ENCODE measurements at places on chromosomes 2 and 18.

- no peak for DNase-seq
Observed at GRCh38 chr2:118835746-118836410, 11.6 kb downstream of the EN1 start.

- no peak for DNase-seq
Observed at GRCh38 chr2:20378891-20379519, 28.4 kb upstream of the PUM2 start.

DNA sequence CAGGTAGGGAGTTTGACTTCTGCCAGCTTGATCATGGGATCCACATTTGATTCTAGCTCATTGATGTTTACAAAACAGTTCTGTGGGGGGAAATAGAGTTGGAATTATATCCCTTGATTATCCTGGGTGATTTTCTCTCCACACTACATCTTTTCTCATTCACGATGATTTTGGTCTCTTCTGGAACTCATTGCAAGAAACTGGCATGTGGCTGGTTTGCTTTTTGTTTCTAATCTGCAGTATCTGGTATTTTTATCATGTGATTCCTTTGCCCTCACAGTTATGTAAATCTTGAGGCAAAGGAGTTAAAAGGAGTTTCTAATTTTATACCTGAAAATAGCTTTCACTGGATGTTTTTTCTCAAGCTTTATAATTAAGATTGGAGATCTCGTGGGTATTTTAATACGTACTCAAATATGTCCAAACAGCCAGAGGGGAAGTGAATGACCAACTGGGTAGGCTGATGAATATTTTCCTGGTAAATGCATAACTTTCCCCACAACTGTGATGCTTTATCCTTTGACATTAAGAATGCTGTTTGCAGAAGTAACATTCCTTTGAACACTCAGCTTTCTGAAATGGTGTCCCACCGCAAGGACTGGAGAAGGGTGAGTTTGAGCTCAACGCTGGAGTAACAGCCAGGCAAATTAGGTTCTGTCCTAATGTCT lies 502.9 kb upstream of the ZEB2 start:
- DNase-seq: no peak

DNA sequence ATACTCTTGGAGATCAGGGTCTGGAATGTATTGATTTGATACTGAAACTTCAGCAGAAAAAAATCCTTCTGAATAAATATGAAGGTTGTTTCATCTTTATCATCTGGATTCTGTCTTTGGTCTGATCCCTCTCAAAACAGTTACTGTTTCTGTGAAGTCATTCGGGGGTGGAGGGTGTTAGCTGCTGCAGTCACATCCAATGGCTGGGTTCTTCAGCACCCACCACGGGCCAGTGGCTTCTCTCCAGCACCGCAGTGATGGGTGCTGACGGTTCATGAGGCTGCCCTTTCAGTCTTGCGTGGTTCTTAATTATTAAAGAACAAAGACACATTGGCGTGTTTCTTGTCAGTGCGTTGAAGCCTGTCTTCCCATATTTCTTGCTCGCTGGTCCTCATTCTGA lies 148.0 kb downstream of the LDLRAD4 start:
- no peak for DNase-seq

DNA sequence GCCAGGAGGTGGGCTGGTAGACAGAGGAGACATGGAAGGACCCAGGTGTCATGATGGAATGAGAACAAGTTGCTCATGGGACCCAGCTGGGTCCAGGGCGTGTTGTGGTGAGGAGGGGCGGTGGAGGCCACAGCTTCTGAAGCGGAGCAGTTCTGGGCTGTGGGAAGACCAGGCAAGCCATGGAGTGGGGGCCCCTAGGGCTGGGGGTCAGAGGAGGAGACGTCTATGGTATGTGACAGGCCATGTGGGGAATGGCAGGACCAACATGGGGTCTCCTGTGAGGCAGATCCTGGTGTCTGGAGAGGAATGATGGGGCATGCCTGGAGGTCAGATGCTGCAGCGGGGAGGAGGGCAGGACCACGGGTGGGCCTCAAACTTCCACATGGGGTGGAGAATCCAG lies 16.9 kb downstream of the MYO7B start:
- no peak for DNase-seq

- no peak for DNase-seq
Observed at GRCh38 chr2:111117598-111118480, 2.9 kb upstream of the BCL2L11 start.

- DNase-seq: no peak
Observed at GRCh38 chr2:25340181-25340921, 1.4 kb downstream of the DNMT3A start.

DNA sequence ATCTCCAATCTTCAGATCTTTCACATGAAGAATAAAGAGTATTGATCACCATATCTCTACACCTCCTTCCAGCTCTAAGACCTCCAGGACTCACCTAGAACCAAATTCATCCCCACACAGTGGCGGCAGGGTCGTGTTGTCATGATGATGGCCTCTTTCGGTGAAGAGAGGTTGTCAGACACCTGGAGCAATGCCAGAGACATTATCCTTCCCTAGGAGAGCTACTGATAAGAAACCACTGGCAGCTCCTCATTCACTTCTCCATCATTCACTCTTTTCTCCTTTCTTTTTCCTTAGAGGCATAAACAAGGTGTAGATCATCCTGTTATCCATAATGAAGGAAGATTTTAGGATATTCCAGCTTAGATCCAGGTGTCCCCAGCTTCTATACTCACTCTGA lies 197.9 kb upstream of the TNP1 start:
- DNase-seq: no peak

GRCh38 chr2:28842042-28842441 lies 28.1 kb downstream of the TRMT61B start:
- no peak for DNase-seq

- DNase-seq: no peak
Observed at GRCh38 chr2:98484652-98485452, 40.2 kb downstream of the INPP4A start.

- DNase-seq: no peak
Observed at GRCh38 chr2:147408357-147408756, 436.5 kb upstream of the ACVR2A start.

- DNase-seq: no peak
Observed at GRCh38 chr2:223978451-223978850, 21.2 kb downstream of the MRPL44 start.

DNA sequence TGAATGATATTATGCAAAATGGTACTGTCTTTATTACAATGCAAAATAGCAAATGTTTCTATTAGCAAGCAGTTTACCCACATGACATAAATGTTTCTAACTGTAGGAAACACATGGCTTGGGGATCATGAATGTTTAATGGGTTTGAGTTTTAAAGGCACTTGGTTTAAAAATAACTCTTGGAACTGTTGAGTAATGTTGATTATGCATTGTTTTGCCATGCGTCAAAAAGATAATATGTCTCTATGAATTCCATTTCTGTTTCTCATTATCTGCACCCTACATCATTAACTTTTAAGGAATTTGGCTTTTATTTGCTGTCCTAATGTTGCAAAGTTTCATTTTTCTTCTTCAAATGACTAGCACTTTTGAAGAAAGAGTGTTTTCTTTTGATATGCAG lies 1355.5 kb downstream of the SUCLG1 start:
- DNase-seq: no peak

GRCh38 chr2:234626566-234627130 lies 129.8 kb upstream of the ARL4C start:
- DNase-seq: no peak

DNA sequence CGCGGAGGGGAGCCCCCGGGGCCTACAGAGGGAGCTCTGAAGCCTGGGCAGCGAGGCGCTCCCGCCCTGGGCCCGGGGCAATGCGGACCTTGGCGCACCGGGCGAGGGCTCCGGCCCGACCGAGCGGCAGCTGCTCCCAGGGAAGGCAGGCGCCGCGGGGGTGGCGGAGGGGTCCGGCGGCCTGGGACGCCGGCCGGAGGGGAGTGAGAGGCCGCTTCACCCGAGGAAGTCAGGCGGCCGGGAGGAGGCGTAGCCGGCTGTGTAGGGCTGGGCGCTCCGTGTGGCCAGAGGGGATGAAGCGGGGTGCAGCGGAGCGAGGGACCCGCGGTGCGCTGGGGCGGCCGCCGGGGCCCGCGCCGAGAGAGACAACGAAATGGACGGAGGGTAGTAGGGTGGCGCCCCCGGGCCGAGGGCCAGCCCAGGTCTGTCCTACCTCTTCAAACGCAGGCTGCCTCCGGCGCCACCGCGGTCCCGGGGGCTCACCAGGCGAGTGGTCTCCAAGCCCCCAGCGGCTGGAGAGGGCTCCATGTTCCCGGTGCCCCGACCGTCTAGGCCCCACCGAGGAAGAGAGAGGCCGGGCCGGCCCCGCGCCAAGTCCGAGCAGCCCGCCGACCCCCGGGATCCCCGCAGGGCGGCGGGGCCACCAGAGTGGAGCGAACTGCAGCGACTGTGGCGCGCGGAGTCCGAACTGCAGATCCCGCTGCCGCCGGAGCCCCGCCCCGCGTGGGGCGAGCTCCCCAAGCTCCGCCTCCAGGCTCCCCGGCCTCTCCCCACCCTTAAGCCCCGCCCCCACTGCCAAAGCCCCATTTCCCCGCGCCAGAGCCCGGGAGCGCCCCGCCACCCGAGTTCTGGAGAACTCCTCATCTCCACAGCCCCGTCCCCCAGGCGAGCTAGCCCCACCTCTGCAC lies at the start of gene SLC30A3:
SLC30A3 (minus strand) TSS at position 669 of the 908 bp plus-strand sequence; CDS start at position 528, 141 bp downstream.
- DNase-seq: no peak

DNA sequence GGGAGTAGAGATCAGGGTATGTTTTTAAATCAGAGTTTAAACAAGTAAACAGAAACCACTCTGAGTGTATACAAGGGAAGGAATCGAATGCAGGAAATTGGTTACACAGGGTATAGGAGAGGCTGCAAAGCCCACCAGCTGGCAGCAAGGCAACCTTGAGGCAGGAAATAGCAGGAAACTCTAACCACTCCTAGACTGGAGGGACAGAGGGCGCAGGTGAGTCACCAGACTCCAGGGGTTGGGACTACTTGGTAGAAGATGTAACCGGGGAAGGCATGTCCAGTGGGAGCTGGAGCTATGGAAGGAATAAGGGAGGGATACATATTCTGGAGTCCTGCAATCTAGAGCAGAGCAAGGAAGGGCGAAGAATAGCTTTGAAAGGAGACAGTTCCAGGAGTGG lies 152.3 kb downstream of the MEIS1 start:
- no peak for DNase-seq

DNA sequence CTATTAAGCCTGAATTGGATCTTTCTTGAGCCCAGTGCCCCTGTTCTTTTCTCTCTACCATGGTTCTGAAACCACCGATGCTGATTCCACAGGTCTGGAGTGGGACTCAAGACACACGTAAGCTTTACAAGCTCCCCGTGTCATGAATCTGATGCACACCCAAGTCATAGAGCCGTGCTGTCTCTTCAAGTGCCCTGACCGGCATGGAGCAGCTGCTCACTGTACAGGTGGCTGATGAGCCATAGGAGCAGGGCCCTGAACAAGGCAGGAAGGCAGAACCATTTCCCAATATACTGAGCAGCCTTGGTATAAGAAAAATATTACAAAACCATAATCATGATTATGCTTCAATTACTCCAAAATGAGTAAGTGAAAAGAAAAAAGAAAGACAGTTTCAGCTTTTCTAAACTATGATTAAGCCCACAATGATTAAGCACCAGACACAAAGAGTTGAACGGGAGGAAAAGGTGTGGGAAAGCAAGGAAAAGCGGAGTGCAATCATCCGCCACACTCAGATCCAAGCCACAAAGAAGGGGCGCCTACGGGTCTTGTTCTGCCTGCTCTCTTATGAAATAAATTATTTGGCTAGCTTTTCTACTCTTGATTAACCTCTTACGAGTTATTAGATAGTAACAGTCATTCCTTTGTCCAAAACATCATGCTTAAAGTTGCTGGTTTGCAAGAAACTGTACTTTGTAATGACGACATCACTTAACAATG lies 41.7 kb downstream of the NOL10 start:
- DNase-seq: no peak

DNA sequence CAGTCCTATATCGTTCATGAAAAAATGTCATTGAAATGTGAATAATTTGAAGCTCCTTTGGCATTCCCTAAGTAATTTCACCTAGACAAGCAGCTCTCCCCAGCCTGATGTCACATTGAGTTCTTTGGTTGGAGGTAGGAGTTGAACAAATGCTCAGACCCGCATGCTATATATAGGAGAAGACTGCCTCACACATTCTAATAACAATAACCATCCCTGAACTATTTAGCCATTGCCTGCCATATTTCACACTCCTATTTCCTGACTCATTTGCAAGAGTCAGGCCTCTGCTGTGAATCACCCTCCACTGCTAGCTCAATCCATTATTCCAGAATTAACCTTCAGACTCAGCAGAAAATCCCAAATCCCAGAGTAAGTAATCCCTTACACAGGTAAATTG lies 256.6 kb upstream of the ACVR2A start:
- DNase-seq: no peak

DNA sequence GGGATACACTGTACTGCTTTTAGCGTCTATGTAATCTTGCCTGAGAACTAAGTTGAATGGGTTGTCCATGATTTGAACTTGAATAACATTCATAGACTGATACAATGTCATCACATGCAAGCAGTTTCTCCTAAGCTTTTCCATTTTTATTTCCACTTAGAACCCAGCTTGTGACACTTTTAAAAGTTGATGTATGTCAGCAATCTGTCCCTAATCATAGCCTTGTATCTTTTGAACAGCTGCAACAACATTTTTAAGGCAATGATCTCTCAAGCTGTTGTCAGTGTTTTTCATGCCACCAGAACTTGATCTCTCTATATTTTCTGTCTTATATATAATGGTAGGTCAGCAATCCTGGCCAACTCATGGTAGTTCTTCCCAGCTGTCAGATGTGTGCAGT lies 185.0 kb downstream of the DOK6 start:
- DNase-seq: no peak

DNA sequence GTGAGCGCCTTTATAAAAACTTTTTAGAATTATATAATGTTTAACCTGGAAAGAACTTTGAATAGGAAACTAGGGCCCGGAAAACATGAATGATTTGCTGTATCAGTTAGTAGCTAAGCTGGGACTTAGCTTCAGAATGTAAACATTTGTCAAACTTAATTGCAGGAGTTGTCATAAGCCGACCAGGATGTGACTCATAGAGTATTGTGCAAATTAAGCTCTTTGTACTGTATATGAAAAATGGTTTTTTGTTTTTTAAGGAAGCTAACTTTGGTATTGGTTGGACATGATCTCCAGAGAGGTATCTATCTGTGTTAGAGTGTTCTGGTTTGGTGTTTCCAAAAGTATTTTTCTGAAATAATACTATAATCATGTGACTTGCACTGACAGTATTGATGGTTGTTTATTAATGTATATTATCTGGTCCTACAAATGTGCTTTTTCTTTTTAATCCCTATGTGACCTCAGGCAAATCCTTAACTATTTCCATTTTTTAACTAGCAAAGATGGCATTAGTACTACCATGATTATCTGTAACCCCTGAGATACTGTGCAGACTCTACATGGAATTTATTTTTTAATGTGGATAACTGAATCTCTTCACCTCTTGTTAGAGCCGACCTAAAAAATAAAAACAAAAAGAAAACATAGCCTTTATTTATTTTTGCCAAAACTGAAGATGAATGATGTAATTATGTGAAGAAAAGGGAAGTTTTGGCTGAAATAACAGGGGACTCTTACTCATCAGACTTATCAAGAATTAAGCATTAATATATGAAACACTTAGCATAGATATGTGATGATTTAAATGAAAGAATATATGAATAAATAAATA lies 11.7 kb downstream of the YIPF4 start:
- no peak for DNase-seq

Measured in stimulated activated CD8-positive, alpha-beta memory T cell treated with anti-CD3 and anti-CD28 coated beads, Interleukin-4, amount 100 ng/mL, for 1 hour (primary cell).